ENCODE measurements at places on chromosomes 2 and 18.

DNA sequence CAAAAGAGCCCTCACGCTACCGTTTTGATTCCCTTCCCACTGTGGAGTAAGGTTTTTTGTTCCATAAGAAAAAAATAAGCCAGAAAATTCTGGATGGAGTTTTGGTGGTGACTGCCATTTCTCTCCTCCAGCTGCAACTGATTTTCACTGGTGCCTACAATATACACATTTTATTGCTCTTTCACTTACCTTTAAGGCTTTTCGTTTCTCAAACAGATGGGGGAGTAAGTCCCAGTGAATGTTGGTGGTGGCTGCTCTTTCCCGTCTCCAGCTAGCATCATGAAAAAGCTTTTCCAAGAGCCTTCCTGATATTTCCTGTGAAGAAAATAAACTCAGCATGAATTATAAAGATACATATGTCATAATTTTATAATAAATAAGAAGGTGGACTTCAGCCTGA is 932.5 kb upstream of the PIK3C3 start:
- no peak for DNase-seq

DNA sequence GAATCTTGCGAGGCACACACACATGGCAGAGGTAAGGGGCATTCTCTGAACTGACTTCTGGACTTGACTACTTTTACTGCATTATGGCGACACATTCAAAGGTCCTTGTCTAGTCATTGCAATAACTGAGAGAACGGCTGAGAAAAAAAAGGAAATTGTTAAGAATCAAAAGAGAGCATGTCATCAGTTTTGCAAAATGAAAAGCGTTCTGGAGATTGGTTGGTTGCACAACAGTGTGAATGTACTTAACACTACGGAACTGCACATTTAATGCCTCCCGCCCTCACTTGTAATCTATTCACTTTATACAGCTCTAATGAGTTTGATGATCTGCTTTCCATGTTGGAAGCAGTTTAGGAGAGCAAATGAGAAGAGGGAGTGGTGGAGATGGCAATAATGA is 68.5 kb upstream of the NFU1 start:
- no peak for DNase-seq

DNA sequence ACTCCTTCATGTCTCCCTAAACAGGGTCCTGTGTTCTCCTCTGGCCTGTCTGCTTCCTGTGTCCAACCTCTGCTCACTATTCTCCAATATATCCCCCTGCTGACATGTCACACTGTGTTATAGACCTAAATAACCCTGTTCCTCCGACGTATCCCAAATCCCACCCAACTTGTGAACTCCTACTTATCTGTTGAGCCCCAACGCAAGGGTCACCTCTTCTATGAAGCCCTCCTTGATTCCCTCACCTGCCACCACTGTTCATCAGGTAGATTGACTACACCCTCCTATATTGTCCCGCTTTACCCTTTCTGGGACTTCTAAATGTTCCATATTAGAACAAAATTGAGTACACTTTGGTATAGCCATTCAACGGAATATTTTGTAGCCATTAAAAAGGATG is 42.1 kb downstream of the PCARE start:
- no peak for DNase-seq

GRCh38 chr2:33477473-33478468 is 1.3 kb downstream of the RASGRP3 start:
- no peak for DNase-seq

DNA sequence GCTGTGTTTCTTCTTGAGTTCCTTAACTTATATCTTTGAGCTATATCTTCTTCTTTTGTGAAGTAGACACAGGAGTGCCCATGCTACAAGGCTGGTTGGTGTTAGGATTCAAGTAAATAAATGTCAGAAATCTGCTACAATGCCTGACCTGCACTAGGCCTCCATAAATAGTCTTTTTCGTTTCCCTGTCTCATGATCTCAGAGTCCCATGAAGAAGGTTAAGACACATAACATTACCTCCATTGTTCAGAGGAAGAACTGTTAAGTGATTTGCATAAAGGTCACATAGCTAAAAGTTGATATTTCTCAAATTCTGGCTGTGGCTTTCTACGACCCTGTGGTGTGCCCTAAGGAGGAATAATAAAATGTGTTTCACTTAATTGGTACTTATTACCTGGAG is 228.4 kb downstream of the KCNS3 start:
- no peak for DNase-seq

DNA sequence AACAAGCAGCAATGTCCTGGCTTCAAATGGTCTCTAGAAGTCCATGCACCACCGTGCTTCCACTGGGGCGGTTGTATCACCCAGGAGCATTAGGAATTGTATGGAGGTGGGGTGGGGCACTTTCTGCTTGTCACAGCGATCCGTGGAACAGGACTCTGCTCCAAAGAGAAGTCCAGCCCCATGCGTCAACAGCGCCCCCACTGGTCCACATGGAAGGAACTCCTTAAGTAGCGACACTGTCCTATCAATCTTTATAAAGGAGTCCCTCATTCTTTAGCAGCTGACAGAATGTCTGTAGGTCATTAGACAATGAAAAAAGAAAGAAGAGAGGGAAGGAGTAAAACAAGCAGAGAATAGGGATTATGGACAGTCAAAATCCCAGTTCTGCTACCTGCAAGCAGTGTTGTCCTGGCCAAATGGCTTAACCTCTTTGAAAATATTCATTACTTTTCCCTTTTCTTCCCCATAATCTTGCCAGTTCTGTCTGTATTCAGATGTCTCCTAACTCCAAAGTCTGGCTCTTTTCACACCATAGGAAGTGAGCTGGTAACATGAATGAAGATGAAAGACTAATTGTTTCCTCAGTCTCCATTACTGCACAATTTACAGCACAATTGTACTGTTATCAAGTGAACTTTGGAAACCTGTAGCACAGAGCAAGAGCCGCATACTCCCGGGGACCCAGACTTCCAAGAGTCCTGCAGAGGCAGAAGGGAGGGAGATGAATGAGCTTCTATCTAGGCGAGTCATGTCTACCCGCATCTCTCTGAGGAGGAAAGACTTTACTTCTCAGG is 9.9 kb downstream of the NFE2L2 start:
- no peak for DNase-seq

DNA sequence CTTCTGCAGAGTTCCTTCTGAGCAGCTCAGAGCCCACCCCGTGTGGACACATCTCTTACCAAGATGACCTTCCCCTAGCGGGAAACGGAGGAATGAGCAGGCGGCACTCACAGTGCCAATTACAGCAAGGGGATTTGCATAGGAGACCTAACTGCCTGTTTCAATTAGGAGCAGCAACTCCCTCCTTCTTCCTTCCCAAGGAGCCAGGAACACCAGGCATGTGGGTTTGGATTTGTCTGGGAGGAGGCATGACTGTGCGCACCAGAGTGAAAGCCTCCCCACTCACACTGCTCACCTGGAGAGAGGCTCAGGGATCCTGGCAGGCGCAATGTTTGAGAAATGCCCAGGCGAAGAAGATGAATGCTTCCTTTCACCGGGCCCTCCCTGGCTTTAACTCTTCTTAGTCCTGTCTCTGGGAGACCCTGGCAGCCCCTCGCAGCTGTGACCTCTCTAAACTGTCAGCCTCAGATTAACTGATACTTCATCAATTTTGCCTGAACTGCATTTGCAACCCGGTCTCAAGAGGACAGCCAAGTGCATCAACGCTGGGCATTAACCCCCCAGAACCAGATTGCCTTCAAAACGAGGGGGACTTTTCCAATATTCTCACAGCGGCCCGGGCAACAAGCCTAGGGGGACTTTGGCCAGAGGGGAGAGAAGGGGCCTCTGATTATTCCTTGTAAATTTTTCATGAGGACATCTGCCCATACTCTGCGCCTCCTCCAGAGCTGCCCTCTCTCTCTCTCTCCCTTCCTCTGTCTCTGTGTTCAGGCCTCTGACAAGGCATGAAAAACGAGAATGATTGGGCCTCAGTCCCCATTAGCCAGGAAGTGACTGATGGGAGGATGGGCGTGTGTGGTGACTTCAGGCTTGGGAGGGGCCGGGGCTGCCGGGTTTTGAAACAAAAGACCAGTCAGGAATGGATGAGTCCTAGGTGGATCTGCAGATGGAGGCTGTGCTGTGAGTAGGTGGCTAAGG is 93.8 kb downstream of the CMPK2 start:
- no peak for DNase-seq

DNA sequence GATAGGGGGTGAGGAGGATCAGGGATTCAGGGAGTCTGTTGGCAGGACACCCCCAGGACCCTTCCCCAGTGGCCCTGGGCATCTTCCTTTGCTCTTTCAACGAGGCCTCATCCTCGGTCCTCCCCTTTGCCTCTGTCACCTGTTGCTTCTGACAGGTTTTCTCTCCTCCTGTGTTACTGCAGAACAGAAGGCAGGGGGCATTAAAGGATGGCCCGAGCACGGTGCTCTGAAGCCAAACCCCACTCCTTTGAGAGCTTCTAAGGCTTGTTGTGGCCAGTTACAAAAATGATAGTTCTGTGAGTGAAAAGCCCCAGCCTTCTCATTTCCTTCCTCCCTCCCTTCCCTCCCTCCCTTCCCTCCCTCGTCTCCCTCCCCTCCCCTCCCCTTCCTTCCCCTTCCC is 82.5 kb downstream of the THNSL2 start:
- no peak for DNase-seq

DNA sequence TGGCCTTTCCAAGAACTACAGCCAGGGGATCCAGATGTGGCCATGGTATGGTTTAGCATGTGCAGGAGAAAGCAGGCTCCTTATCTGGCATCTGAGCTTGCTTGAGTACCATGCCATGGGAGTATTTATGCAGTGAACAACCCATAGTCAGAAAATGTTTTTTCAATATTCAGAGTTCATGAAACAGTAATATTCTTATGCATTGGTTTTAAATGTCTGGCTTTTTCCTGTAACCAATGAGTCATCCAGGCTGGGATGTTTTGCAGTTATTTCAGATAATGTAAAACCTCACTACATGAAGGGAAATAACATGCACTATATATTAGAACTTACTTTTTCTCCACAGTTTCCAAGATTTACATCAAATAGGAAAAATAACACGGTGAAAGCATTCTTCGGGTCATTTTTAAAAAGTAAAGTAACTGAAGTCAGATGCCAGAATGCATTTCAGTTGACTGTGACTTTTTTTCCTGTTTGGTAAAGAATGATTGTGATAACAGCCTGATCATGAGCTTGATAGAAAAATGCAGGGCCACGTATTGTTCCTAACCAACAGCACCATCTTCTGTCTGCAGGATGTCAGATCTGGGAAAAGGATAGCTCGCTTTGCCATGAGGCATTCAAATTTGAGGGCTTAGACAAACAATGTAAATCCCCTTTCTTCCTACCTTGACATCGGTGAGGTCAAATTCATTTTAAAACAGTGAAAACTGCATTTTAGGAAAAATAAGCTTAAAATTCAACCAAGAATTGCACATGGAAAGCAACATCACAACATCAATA is 152.8 kb downstream of the DSC3 start:
- no peak for DNase-seq

DNA sequence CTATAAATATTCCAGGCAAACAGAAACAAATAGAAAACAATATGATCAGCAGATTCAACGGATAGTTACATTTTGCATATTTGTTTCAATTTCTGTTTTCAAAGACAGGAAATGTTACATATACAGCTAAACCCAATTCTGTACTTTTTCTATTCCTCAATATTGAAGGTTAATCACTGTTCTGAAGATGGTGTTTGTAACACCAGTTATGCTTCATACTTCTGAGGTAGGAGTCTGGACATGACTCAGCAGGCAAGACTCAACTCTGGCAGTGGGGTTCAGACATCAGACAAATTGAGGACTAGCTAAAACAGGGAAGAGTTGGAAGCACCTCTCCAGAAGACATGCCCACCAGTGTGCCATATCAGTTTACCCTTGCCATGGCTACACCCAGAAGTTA is 16.6 kb downstream of the SERPINB13 start:
- no peak for DNase-seq

- no peak for DNase-seq
These were observed 59.3 kb downstream of the LRRFIP1 start for GRCh38 chr2:237686659-237687136.

DNA sequence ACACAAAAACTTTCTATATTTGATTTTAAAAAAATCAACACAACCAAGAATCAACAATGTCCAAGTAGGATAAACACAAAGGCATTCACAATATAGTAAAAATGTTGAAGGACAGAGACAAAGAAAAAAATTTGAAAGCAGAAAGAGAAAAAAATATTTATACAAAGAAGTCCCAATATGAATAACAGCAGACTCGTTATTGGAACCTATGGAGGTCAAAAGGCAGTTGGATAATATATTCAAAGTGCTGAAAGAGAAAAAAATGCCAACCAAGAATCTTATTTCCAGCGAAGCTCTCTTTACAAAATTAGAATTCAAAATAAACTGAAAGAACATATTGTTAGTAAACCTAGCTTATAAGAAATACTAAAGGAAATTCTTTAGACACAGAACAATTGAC is 859.5 kb downstream of the LRP1B start:
- no peak for DNase-seq

DNA sequence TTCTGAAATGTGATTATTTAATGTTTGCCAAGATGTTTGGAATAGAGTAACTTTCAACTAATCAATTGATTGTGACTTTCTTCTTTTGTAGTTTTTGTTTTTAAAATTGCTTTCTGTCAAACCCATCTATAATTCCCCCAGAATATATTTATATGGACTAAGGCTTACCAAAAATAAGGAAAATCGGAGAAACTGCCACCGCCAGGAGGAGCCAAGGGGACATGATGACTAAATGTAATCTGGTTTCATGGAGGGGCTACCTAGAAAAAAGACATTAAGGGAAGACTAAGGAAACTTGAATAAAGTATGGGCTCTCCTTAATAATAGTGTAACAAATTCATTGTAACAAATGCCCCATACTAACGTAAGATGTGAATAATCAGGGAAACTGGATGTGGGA is 19.5 kb downstream of the BOLA3 start:
- no peak for DNase-seq

- no peak for DNase-seq
These were observed 47.4 kb downstream of the LRPPRC start for GRCh38 chr2:43948370-43948769.

- no peak for DNase-seq
These were observed 37.0 kb downstream of the MAL start for GRCh38 chr2:95062242-95063085.

- no peak for DNase-seq
These were observed 380.4 kb downstream of the CLIP4 start for GRCh38 chr2:29495536-29496060.
